Left lobe of liver (tissue), 2 donors: ENCODE measurements at places on chromosomes 3 and 15. TPM values are rescaled to one million over a fixed set of nuclear protein-coding genes. Genes with fewer than 3 reads are reported as not detected.

- no peak for DNase-seq
Measured at GRCh38 chr3:52132930-52133329, 21.3 kb downstream of the POC1A start.

The ISLR gene
- total RNA-seq = 2.3 TPM

The RHOV gene
- not detected for total RNA-seq

The TLR9 gene
- total RNA-seq = not detected

GRCh38 chr3:32708672-32709283, 23.8 kb downstream of the CNOT10 start:
- no peak for DNase-seq

The SUSD5 gene
- total RNA-seq = 0.05 TPM

DNA sequence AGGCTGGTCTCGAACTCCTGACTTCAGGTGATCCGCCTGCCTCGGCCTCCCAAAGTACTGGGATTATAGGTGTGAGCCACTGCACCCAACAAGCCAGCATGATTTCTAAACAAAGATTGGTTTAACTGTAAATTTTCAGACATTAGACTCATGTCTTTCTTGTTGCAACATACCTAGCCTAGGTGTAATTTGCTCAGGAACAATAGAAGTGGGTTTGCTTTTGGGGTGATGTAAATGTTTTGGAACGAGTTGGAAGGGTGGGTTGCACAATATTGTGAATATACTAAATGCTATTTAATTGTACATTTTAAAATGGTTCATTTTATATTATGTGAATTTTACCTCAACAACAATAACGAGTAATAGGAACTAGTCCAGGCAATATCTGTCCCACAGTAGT, 7.1 kb downstream of the CCR4 start:
- no peak for DNase-seq

GRCh38 chr15:73550190-73550589, 83.0 kb downstream of the NPTN start:
- no peak for DNase-seq

The SNX33 gene
- total RNA-seq = 12.7 TPM

- no peak for DNase-seq
Measured at GRCh38 chr3:33541918-33542317, 101.7 kb upstream of the UBP1 start.

- DNase-seq = peak; percentile 62
Measured at GRCh38 chr3:124928333-124929202, 6.0 kb downstream of the MUC13 start.

The CDHR4 gene
- total RNA-seq = not detected

The ALS2CL gene
- 24.2 TPM for total RNA-seq

DNA sequence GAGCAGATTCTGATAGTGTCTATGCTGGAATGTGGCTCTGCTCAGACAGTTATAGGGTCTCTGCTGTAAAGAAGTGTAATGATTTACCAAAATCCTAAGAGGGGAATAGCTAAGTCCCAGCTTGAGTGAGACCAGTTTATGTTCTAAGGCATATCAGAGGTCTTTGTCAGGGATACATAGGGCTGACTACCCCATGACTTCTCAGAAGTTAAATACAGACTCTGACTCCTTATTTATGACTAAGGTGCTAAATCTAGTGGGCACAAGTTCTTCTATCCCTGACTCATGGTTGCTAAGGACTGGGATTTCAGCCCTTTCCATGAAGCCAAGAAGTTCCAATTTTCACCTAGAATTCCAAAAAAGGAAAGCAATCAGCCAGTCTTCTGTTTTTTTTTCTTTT, 192.6 kb upstream of the POU1F1 start:
- no peak for DNase-seq

GRCh38 chr3:101900316-101900715, 51.0 kb downstream of the NFKBIZ start:
- no peak for DNase-seq

The SNTN gene
- total RNA-seq = not detected

The PP2D1 gene
- total RNA-seq = not detected

DNA sequence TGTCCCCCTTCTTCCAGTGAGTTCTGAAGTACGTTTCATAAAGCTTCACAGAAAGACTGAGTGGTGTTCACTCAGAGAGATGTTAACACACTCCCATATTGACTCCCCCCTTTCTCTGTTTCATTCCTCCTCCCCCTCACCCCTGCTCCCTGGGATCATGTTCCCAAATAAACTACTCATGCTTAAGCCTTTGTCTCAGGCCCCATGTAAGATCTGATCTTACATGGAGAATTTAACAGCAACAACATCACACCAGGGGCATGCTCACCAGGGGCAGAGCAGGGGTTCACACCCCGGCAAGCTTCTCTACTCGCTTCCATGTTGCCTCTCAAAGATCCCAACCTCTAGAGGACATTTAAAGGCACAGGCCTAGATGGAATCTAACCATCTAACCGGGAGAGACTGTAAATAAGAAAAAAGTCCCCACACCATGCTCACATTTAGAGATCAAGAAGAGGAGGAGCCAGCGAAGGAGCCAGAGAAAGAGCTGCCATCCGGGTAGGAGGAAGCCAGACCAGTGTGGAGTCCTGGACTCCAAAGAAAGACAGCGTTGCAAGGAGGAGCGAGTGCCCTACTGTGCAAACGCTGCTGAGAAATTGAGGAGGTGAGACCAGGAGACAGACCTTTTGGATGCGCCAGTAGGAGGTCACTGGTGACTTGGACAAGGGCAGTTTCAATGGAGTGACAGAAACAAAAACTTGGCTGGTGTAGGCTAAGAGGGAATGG, 21.4 kb upstream of the SRP14 start:
- DNase-seq = no peak

DNA sequence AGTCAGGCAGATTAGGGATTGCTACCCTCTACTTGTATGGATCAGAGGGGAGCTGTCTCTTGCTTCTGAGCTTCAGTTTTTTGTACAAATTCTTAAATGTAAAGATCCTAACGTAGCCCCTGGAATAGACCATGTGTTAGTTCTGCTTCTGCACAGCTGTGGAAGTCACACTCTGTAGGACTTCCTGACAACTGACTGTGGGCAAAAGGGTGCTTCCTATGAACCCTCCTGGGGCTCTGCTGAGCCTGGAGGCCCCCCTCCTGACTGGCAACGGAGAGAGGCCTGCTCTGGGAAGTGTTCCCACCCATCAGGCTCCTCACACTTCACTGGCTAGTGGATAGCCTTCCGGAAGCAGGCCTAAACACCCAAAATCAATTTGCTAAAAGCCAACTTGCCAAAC, 131.0 kb downstream of the RPLP1 start:
- DNase-seq = no peak

The PLS1 gene
- total RNA-seq = 14.2 TPM

GRCh38 chr3:40232626-40233025, 76.9 kb upstream of the EIF1B start:
- DNase-seq = no peak

The LSAMP gene
- total RNA-seq = 0.28 TPM

DNA sequence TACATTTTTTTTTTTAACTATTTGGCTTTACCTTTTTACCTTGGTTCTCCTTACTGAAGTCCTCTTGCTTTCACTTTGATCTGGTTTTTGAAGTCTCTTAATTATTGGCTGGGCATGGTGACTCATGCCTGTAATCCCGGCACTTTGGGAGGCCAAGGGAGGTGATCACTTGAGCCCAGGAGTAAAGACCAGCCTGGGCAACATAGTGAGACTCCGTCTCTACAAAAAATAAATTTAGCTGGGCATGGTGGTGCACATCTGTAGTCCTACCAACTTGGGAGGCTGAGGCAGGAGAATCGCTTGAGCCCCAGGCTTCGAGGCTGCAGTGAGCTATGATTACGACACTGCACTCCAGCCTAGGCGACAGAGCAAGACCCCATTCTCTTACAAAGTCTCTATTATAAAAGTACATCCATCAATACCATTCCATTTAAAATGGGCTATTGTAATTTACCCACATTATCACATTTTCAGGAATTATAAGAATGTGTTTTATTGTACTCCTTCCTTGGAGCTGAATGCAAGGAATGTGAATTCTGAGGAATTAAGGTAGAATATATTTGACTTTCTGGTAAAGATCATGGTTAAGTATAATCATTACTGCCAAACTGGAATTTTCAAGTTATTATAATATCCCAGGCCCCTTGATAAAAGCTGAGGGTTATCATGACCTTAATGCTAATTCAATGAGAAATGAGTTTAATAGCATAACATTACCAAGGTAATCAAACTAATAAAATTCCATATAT, 49.0 kb downstream of the MSL2 start:
- no peak for DNase-seq

The RGMA gene
- 0.33 TPM for total RNA-seq

The TRIM71 gene
- 0.25 TPM for total RNA-seq

DNA sequence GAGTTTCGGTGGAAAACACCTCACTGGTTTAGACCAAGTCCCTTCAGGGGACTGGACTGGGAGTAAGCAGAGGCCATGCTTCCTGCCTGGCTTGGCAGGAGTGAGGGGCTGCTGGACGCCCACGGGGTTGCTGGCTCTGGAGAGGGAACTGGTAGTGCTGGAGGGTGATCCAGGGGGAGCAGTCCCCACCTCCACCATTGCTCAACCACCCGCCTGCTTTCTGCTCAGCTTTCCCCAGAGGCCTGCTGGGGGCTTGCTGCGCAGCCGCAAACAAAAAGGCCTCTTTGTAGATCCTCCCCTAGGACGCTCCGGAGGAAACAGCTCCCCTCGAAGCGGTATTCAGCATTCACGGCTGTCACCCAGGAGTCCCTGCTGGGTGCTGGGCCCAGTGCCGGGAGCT, 33.5 kb downstream of the EBLN2 start:
- DNase-seq = no peak

DNA sequence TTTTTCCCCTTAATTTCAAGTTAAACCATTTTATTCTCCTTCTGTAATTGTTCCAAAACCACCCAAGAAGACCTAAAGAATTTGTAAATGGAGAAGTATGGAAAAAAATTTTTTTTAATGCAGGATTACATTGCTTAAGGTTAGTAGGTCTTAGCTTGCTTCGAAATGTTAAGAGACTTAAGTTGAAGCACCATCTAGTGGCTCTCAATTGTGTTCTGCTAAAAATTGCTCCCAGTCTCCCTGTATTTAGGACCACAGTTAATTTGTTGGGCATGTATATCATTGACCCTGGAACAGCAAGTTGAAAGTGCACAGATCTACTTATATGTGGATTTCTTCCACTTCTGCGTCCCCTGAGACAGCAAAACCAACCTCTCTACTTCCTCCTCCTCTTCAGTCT, 32.4 kb downstream of the CD200R1L start:
- no peak for DNase-seq

- no peak for DNase-seq
Measured at GRCh38 chr3:48894516-48894915, 4.2 kb downstream of the SLC25A20 start.

GRCh38 chr3:112413074-112413473, 80.1 kb downstream of the CD200 start:
- DNase-seq = no peak

The TMCO5A gene
- total RNA-seq = not detected

DNA sequence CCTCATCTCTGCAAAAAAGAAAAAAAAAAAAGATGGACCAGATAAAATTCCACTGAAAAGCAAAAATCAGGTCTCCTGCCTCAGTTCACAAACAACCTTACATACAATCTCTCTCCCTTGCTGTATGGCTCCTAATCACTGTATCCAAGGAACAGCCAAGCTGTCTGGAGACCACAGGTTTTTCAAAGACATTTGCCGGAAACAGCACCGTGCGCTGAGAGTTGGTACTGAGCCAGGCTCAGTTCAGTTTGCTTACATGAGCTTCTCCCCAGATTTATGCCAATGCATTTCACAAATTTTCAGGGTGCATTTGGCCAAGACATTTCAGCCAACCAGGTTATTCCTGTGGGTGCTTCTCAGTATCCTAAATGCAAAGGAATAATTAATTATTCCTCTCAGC, 4.1 kb downstream of the ACP3 start:
- no peak for DNase-seq
